Activated CD8-positive, alpha-beta memory T cell treated with anti-CD3 and anti-CD28 coated beads for 4 hours (primary cell): ENCODE measurements at places on chromosomes 1 and 21.

DNA sequence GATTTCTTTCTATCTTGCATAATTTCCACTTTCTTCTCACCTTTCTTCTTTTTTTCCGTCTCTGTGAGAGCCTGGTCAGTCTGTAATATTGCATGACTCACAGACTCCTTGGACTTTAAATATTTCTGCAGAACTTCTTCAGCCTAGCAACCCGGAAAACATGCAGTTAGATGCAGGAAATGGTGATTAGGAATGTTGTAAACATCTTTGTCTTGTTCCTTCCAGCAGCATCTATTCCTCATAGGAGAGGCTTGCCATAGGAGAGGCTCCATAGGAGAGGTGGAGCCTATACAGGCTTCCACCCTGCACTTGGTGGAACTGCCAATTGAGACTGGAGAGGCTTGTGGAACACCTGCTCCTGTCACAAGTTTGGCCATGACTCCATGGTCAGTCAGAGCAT, 10.0 kb downstream of the GBP5 start:
- no peak for DNase-seq

- no peak for DNase-seq
Observed at GRCh38 chr1:198253668-198254067, 96.9 kb downstream of the NEK7 start.

GRCh38 chr1:44076066-44076465, 42.6 kb upstream of the KLF17 start:
- DNase-seq = no peak

DNA sequence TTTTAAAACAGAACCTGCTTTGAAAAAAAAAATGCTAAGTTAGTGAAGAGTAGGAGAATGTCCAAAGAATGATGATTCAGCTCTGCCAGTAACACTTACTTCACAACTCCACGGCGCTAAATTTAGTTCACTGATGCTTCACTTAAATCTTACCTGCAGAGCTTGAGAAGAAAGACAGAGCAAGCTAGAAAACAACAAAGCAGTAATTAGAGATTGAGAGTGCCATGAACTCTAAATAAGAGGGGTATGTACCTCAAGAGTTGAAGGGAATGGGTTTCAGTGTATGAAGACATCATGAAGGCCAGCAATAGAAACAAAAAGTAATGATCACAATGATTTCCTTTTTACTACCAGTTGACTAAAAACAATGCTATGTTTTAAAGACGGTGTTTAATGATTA, 32.8 kb downstream of the EPRS1 start:
- no peak for DNase-seq

DNA sequence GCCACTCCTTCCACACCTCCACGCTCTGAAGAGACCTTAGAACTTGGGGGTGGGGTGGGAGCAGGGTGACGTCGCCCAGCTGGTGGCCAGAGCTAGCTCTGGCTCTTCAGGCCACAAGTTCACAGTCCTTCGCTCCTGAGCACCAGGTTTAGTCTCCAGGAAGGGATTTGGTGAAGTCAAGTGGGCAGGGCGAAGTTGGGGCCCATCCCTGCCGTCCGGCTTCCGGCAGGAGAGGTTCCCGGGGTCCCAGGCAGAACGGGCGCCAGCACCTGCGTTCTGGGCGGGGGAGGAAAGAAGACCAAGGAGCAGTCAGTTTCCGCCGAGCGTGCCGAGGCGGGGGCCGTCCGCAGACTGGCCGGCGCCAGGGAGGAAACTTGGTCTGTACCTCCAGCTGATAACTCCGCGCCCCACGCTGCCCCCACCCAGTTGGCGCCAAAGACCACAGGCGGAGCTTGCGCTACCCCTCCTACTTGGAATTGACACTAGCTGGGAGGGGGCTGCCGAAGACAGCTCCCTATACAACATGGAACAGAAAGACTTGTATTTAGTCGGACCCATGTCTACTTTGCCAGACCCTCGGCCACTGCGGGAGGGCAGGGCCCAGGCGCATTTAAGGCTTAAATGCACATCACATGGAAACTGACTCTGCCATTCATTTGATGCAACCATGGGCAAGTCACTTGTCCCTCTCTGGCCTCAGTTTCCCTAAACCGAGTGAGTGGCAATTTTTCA, 995 bp downstream of the ID3 start:
- DNase-seq = no peak

GRCh38 chr21:39066829-39067780, 116.1 kb downstream of the PSMG1 start:
- DNase-seq = no peak

DNA sequence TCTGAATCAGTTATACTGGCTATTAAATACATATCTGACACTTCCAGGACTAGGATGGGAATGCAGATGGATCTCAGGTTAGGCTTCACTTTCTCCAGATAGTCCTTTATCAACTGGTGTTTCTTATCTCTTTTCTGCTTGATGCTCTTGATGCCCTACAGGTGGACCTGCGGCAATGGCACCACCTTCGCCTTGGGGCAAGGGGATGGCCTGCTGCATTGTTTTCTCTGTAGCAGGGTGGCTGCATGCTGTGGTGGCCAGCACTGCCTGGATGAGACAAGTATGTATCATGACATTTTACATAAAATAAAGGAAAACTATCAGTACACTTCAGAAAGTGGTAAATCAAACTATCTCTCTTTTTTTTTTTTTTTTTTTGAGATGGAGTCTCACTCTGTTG, 217.7 kb upstream of the ZP4 start:
- no peak for DNase-seq

GRCh38 chr21:25579226-25580013, 27.9 kb downstream of the MRPL39 start:
- no peak for DNase-seq

- DNase-seq = no peak
Observed at GRCh38 chr1:170209125-170209524, 63.4 kb downstream of the NTMT2 start.

- DNase-seq = no peak
Observed at GRCh38 chr1:109371341-109371739, 26.4 kb downstream of the SORT1 start.

DNA sequence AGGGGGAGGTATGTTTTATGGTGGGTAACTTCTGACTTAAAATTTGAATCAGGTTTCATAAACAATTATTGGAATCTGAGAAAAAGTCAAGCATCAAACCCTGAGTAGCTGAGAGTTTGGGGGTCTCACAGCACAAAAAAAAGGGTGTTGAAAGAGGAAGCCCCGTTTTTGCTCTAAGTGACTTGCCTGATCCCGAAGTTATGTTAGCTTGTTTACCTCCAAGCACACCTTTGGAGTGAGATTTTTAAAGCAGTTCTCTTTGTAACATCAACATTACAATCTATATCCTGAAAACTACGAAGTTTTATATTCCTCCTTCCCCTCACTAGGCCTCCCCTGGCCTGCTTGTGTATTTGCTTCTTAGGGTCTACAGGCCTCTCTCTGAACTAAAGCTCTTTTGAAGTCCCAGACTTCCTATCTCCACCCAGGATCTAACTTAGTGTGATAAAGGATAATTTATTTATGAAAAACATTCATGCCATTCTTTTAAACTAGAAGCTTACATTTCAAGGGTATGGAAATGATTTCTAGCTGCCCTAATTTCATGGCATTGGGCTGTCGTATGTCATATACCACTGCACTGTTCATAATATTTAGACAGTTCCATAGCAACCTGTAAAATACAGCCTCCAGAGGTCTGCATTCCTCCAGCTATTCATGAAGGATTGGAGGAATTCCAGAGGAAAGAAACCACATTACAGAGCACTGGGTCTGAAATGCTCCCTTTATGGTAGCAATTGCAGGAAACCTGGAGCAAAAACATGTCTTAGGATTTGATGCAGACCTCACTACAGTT, 36.1 kb upstream of the RGS1 start:
- no peak for DNase-seq

DNA sequence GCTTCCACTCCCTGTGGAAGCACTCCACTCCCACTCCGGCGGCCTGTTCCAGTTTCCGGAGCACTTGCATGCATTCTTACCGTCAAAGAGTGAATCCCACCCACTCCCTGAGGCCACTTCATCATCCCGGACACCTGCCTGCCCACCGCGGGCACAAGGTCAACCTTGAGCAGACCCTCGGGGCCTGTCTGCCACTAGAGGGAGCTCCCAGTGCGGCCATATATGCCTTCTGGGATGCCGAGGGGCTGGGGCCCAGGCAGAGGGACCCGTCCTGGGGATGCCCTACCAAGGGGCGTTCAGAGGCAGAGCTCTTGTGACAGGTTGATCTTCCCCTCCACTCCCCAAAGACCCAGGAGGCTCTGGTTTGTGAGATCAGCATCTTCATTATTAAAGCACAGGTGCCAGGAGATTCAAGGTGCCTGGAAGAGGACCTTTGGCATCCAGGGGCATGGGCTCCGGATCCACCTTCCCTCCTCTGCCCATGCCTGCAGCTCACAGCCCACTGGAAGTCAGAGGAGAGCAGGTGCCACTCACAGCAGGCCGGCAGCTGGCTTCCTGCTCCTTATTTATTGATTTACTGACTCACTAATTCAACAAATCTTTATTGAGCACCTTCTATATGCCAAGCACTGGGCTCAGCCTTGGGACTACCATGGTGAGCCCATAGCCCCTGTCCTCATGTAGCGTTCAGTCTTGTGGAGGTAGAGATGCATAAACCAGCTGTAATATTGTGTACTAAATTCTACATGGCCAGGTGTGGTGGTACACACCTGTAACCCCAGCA, 47.3 kb downstream of the UBIAD1 start:
- peak; percentile 4 for DNase-seq

- no peak for DNase-seq
Observed at GRCh38 chr1:231686384-231686783, 59.8 kb downstream of the DISC1 start.

DNA sequence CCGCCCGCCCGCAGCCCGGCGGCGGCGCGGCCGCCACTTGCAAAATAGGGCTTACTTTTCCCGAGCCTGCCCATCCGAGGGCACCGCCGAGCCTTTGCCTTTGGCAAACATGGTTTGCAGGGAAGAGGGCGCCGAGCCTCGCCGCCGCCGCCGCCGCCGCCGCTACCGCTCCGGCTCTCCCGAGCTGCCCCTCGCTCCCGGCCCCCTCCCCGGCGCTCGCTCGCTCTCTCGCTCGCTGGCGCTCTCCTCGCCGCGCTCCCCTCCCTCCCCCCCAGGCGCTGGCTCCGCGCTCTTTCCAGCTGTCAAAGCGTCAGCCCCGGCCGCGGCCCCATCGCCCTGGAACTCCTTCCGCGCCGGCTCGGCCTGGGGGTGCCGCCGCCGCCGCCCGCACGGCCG, 298 bp downstream of the SSBP3 start:
- DNase-seq = no peak

GRCh38 chr1:226826479-226827261, 43.7 kb upstream of the PSEN2 start:
- DNase-seq = no peak

DNA sequence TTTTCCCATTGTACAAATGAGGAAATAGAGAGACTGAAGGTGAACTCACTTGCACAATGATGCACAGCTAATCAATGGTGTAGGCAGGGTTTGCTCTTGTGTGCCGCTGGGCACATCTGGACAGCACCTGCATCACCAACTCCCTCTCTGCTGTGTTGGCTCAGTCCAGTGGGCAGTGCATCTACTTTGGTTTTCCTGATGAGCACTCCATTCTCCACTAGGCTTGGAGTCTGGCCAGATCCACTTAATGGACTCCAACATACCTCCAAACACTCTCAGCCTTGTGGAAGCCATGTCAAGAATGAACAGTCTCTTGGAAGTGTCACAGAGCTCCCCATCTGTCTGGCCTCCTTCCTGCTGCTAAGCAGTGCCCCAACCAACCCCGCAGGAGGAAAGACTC, 152.2 kb downstream of the HIVEP3 start:
- DNase-seq = no peak

DNA sequence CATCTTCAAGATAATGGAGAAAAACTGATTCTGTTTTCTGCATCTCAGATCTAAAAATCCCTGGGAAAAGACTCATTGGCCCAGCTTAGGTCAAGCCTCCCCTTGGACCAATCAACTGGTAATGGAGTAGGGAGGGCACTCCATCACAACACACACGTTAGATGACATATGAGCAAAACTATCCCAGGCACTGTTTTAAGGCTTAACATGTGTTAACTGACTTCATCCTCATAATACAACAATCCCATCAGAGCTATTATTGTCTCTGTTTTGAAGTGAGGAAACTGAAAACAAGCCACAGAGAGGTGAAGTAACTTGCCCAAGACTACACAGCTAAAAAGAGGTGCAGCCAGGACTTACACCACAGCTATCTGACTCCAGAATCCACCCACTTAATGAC, 14.7 kb upstream of the CITED4 start:
- DNase-seq = no peak

DNA sequence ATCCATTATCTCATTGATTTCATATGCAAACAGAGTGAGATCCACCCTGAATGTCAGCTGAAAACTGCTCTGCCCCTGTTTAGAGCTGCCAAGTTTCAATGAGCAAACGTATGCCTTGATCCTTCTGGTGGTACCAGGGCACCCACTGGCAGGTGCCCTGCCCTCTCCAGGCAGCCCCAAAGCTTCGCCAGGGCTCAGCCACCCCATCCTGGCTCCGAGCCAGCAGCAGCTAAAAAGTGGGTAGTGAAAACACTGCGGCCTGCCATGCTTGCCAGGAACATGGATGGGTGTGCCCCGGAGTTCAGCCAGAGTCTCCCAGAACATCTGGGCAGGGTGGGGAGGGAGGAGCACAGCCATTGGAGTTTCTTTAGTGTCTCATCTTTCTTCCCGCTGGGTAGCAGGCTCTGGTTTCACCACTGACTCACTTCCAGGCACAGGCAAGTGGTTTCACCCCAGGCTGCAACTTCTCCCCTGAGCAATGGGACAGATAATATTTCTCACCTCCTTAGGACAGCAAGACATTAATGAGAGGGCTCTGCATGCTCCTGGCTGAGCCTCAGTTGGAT, 8.1 kb upstream of the LMX1A start:
- no peak for DNase-seq

GRCh38 chr1:34696230-34696629, 58.6 kb upstream of the GJB5 start:
- DNase-seq = no peak

DNA sequence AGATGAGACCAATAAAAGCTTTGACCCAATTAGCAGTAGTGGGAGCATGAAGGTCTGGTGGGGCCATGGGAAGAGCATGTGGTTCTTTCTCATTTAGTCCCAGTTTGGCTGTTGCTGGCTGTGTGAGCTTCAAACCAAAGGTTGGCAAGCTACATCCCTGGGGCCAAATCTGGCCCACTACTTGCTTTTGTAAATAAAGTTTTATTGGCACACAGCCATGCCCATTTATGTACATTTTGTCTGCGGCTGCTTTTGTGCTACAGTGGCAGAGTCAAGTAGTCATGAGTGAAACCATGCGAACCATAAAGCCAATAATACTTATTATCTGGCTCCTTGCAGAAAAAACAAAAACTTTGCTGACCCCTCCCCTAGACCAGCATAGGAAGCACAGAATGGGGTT, 196.9 kb downstream of the PRDM2 start:
- no peak for DNase-seq

GRCh38 chr1:104182251-104182650, 432.6 kb downstream of the AMY1C start:
- no peak for DNase-seq
